ENCODE measurements at places on chromosomes 6 and 20.

DNA sequence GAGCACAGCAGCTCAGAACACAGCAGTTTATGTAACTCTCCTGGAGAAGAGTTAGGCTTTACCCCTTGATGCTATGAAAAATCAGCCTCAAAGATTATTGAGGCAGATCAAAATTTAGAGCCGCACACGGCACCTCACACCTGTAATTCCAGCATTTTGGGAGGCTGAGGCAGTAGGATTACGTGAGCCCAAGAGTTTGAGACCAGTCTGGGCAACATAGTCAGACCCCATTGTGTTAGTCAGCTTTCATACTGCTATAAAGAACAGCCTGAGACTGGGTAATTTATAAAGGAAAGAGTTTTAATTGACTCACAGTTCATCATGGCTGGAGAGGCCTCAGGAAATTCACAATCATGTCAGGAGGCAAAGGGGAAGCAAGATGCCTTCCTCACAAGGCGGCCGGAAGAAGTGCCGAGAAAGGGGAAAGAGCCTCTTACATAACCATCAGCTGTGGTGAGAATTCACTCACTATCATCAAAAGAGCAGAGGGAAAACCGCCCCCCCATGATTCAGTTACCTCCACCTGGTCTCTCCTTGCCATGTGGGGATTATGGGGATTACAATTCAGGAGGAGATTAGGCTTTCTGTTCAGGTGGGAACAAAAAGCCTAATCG is 87.7 kb downstream of the SGK1 start:
- DNase-seq: no peak

- DNase-seq: peak; percentile 34
Observed at GRCh38 chr20:34143951-34144350, 31.9 kb upstream of the EIF2S2 start.

GRCh38 chr6:154572556-154572955 is 62.1 kb upstream of the CNKSR3 start:
- DNase-seq: no peak

DNA sequence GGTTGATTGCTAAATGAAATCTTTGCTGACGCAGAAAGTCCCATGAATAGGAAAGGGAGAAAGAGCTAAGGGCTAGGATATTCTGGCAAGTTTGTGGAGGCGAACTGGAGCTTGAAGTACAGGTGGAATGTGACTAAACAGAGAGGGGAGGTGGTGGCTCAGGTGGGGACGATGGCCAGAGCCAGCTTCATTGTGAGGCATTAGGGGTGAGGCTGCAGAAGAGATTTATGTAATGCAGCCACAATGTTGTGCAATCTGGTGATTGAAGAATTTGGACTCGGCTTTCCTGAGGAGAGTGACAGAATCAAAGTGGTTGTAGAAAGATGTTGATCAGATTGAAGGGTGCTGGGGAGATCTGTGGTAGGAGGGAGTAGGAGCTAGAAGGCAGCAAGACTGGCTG is 42.9 kb upstream of the SPACA1 start:
- DNase-seq: peak; percentile 5

DNA sequence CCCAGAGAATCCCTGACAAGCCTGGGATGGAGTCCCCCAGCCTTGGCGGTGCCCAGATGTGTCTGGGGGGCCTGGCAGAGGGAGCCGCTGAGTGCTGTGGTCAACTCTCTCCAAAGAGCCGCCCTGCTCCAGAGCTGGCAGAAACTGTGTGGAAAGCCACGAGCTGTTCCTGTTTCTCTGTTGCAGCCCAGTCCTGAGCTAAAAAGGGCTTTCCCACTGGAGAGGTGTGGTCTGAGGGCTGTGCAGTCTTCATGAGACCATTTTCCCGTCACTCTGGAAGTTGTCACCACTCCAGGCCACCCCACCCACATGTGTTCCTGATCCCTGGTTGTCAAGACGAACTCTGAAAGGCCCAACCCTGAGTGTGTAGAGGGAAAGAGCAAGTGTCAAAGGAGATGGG is 99.7 kb upstream of the KCNK16 start:
- DNase-seq: no peak

- DNase-seq: no peak
Observed at GRCh38 chr6:130027948-130028347, 9.6 kb downstream of the L3MBTL3 start.

DNA sequence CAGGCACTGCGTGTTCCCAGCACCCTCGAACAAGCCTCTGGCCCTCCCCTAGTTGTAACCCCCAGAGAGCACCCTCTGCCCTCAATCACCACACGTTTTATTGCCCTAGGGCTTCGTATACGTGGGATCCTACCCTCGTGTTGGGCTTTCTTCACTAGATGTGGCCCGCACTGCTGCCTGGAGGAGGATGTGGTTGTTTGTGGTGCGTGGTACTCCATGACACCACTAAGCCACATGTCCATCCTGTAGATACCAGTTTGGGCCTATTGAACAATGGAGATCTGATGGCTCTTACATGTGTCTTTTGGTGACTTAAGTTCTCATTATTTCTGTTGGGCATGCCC is 17.0 kb downstream of the SLC2A4RG start:
- DNase-seq: no peak

DNA sequence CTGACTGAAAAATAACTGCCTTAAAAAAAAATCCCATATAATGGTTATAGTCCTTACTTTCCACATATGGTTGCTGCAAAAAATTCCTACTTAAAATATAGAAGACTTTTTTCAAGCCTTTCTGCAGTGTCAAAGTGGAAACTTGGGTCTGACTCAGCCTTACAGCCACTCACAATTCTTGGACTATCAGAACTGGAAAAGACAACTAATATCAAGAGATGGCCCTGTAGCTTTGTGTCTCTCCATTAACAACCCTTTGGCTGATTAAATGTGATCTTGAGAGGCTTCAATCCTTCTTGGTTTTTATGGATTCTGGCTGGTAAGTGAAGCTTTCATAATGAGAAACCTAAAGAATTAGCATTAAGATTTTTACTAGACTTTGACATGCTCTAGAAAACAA is 307.8 kb downstream of the RNGTT start:
- no peak for DNase-seq

DNA sequence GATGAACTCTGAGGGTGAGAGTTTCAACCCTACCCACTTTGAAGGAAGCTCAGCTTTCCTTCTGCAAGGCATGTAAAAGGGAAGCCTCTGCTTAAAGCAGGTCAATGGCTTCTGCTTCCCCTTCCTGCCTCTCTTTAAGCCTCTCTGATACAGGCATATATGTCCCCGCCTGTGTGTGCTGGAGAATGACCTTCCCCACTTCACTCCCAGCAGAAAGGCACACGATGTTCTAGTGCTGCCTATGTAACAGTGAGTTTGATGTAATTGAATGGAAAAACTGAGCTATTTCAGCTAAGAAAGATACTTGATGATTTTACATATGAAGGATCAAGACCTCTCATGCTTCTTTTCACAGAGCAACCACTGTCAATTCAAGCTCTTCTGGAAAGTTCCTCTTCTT is 632.2 kb downstream of the HACE1 start:
- DNase-seq: no peak

- DNase-seq: no peak
Observed at GRCh38 chr6:4017058-4017739, 61.7 kb downstream of the FAM217A start.

GRCh38 chr6:159431750-159432149 is 261.3 kb downstream of the SOD2 start:
- DNase-seq: peak; percentile 1

GRCh38 chr20:39877788-39878187 is 811.2 kb downstream of the MAFB start:
- no peak for DNase-seq

GRCh38 chr6:87803791-87804190 is 101.8 kb upstream of the AKIRIN2 start:
- DNase-seq: no peak

DNA sequence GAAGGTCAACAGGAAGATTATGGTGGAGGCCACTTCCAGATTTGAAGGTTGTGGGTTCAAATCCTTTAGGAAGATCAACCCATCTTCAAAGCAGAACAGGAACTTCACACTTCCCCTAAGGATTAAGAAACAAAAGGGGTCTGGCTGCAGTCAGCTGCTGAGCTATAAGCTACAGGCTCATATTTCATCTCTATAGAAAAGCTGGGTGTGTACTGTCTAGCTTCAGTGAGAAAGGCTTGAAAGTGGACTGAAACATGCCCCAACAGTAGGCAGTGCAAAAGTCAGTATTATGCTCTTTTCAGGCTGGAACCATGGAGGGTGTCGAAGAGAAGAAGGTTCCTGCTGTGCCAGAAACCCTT is 60.1 kb upstream of the SPDEF start:
- DNase-seq: no peak

GRCh38 chr6:34709386-34709785 is 12.8 kb upstream of the ILRUN start:
- DNase-seq: peak; percentile 56

DNA sequence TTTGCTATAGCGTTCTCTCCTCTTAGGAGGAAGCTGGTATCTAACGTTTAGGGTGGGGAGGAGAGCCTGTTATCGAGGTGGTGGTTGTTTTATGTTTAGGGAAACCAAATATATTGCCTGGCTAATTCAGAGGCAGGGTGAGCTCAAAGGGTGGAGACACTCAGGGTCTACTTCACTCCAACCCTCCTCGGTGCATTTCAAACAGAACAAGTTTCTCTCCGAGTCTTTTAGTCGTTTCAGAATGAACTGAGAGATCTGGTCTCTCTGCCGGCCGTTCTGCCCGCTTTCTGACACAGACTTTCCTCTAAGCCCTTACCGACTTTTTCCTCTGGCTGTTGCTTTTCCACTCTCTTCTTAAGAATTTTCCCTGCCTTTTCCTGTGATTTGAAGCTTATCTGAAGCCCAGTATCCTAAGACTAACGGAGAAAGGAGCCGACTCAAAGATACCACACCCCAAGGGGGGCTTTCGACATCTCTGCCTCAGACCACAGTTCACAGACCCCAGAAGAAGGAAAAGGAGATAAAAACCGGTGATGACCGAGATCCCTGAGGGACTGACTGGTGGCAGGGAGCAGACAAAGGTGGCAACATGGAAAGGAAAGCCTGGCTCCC is 865 bp downstream of the STK38 start:
- DNase-seq: peak; percentile 43

DNA sequence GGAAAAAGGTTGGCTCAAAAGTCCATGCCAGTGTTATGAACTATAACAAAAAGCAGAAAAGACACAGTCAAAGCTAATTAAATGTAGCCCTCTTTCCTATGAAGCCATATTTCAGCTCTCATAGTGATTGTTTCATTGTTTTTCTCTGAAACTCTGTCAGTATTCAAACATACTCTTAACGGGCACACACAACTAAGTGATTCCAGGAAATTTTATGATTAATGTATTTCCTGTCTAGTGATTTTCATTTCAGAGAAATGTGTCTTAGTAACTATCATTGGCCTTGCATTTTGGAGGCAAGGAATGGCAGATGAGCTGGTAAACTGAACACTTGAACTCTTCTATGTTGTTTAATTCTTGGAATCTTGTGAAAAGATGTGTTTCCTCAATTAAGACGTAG is 68.0 kb downstream of the CLVS2 start:
- DNase-seq: no peak

- DNase-seq: peak; percentile 25
Observed at GRCh38 chr20:40652441-40652987, 36.5 kb downstream of the MAFB start.

DNA sequence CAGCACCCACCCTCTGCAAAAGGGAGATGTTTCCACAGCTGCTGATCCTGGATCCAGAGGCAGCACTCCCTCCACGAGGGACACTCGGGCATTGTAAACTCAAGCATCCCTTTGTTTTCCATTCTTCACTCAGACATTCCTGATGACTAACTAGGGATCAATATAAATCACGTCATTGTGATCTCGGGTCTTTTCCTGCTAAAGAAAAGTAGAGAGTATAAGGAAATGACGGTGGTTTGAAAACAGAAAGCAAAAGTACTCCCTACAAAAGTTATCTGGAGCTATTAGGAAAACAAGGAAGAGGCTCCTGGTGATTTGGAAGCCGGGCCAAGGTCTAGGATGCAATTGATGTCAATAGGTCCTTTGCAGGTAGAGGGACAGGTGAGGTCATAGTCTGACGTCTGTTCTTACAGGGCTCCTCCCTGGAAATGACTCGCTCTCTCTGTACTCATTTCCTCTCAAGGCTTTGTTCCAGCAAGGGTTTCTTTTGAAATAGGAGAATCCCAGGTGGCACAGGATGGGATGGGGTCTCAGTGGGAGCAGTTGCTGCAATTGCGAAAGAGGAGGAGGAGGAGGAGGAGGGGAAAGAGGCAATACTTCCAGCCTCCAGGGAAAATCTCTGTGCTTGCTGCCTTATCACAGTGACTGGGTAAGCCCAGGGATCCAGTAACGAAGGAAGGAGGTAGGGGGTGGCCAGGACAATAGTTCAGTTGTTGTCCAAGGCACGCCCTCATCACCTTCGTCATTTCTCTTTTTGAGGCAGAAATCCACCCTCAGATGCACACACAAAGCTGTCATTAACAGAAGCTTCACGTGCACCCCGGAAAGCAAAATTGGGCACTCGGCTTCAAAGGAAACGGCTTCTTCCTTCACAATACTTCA is 222.8 kb downstream of the LY86 start:
- peak; percentile 67 for DNase-seq

DNA sequence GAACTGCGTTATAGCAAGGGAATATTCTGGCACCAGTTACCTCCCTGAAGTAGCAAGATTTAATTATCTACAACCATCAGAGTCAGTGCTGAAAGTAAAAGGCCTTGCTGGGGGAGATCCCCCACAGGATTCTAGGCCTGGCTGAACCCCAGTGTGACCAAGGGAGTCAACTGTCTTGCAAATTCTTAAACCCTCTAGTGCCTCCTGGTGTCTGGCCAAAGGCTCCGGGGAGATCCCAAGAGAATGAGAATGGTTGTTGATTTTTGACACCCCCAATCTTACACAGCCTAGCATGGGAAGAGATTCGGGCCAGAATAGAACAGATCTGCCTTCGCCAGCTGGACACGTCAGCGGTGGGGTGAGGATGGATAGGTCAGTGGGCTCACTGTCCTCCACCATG is 179.4 kb downstream of the ERMARD start:
- DNase-seq: no peak

DNA sequence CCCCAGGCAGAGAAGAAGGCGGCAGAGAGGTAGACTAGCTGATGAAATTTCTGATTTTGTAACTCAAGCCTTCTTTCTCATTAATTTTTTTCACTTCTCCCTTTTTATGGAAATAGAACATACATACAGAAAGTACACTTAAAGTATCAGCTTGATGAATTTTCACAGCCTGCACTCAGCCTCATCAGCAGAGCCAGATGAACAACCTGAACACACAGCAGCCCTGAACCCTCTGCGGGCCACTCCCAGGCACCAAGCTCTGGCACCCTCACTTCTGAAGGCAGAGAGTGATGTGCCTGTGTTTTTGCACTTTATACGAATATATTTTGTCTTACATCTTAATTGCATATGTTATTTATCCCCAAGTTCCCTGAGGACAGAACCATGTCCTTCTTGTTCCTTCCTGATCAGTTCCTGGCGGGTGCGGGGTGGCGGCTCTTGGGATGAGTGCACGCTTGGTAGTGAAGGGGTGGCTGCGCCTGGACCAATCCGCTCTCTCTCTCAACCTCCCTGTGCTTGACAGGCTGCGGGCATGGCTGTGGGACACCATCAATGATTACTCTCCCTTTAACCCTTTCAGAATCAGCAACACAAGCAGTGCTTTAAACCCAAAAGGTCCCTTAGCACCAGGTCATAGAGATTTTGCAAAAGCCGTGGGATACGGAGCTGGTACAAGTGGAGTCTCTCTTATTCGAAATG is 34.8 kb upstream of the AFDN start:
- no peak for DNase-seq
